T-helper 9 cell (primary cell): ENCODE measurements at places on chromosomes 12 and 14.

DNA sequence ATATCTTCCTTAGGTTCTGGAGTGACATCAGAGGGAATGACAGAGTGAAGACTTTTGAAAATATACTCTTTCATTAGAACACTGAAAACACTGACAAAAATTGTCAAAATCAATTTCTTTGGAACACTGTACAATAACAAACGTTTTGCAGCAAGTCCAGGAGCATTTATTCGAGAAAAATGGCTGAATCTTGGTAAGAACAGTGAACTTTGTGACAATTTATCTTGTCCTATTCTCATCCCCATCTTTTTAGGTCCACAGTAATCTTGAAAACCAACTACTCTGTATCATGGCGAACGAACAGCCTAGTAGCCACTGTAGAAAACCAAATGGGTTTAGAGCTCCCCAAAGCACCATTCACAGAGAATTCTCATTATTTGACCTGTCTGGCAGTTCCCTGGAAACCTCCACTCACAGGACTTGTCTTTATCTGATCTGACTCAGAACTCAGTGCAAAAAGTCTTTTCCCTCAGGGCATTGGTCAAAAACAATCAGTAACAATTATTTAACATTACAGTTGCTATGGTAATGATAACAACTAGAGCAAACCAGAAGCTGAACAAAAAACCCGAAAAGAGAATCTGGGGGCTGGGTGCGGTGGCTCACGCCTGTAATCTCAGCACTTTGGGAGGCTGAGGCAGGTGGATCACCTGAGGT, 20.3 kb upstream of the PPP2R5E start:
- DNase-seq, result no peak

- DNase-seq, result no peak
Measured at GRCh38 chr14:74980731-74981461, 21.8 kb upstream of the EIF2B2 start.

GRCh38 chr12:15627995-15628945, 160.9 kb downstream of the EPS8 start:
- no peak for DNase-seq

GRCh38 chr12:92019491-92020277, 126.0 kb downstream of the BTG1 start:
- DNase-seq, result no peak

DNA sequence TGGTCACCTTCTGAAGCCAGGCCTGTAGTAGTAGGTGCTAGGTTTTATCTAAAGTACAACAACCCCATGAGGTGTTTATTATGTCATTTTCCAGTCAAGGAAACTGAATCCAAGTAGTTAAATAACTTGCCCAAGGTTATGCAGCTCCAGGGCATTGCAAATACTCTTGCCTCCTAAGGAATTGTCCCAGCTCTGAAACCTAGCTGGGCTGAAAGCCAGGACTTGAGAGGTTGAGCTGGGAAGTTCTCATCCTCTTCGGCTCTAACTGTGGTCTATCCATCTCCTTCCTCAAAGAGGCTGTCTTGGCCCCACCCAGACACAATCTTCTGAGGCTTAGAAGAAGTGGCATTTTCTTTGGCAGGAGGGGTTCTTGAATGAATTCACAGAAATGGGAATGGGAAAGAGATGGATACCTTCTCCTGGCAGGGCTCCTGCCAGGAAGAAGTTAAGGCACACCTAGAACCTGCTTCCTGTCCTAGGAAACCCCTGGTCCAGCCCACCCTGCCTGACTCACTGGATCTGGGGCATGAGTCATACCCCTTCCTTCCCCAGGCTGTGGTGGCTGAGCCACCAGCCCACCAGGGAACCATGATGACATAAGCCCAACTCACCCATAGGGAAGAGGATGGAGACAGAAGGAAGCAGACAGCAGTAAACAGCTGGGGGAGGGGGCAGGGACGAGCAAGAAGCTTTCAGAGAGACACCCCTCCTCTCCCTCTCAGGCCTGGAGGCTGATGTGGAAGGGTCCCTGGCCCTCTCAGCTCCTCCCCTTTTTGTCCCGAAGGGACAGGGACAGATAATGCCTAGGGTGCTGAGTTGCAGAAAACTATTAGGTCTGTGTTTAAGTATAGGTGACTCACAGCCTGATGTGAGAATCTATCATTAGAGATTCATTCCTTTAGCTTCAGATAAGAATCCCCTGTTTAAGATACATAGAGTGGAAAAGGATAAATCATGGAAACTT, 2.1 kb upstream of the PLEK2 start:
- DNase-seq, result no peak

DNA sequence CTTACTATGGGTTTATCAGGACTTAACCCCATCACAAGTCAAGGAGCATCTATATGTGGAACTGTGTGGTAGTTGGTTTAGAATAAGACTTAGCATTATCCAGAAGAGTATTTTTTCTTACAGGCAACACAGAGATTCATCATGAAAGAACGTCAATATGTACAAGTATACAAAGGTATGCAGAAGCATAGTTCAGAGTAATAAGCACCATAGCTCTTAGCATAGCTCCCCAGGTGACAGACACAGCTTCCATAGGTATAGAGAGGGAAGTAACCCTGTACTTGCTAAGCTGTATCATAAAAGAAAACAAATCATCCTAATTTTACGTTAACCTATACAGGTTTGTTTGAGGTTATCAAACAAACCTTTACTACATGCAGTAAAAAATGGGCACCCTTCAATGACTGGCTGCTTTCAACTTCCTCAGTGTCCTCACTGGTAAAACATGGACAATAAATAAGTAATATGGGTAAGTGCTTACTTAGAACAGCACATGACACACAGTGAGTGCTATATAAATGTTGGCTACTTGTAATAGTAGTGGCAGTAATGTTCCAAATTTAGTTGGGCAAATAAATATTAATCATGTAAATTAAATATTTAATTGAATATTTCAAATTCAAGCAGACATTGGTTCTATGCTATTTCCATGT, 50.9 kb downstream of the PTPN21 start:
- no peak for DNase-seq

DNA sequence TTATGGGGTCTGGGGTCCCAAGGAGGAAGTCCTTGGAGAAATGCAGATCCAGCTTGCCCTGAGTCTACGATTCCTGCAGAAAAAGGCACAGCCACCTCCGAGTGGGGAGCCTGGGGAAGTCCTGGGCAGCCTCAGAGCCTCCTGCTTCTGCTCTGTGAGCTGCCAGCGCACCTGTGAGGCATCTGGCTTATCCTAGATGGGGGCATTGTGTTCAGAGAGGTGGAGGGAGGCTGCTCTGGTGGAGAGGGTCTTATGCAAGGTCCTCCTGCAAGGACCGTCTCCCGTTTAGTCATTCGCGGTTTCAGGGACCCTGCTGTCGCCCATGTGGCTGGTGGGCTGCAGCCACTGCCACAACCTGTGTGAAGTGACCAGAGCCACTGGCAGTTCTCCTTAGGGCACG, 53.0 kb upstream of the PRMT8 start:
- no peak for DNase-seq

- DNase-seq, result no peak
Measured at GRCh38 chr14:101087614-101088394, 184.3 kb upstream of the RTL1 start.
